SK-N-SH (cell line): ENCODE measurements at places on chromosomes 6 and 20. TPM values are rescaled to one million over a fixed set of nuclear protein-coding genes. Genes with fewer than 3 reads are reported as not detected.

The DNAH8 gene
- polyA plus RNA-seq: under 0.01 TPM in 1 of 2 replicates, not detected in the other

DNA sequence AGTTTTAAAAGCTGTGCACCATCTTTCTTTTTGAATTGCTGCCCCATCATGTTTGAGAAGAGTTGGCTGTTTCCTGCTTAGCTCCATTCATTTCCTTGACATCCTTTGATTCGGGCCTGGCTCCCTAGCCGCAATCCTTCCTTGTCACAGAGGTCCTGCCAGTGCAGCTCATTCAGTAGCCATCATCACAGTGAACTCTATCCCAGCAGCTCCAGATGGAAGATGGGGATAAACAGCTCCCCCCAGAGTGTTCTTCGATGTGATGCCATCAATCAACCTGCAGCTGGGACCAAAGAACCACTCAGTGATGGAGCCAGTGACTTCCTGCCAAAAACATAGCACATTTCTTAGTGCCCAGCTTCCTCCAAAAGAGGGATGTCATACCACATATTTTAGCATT lies 158.8 kb downstream of the FRK start:
- H3K4me3 ChIP-seq: no peak overlapping the region
- no peaks in the 10 kb centered on the region for H3K27me3 ChIP-seq
- DNase-seq: no peak

DNA sequence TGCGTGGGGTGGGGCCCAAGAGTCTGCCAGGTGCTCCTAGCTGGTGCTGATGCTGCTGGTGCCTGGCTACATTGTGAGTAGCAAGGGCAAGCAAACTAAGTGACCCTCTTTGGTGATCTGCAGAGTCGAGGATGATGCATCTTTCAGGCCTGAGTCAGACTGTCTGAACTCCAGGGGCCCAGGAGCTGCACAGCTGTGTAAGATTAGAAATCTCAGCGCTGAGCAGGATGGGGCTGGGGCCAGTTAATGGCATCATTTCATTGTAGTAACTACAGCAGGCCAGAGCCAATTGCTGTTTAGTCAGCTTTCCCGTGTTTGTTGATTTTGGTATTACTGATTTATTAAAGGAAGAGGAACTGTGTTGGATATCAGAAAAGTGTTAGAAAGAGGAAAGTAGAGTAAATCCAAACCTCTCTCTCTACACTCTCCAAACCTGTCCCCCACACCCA lies 365.2 kb downstream of the PAX1 start:
- H3K27ac ChIP-seq: no peak overlapping the region
- no peaks in the 10 kb centered on the region for H3K27me3 ChIP-seq
- DNase-seq: no peak
- H3K4me3 ChIP-seq: no peak overlapping the region
- H3K36me3 ChIP-seq: no peaks in the 10 kb centered on the region

DNA sequence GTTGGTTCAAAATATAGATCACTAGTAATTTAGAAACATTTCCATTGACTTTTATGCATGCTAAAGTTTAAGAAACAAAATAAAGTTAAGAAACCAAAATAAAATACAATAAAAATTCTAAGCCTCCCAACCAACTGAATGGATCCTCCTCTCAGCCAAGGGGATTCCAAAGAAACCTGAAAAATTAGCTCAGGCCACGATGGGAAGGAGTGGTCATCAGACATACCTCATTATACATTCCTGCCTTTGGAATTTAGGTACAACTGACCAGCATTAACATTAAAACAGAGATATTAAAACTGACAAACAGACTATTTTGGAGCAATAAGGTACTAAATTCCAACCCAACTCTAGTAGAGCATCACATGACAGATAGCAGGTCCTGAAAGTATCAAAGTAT lies 275.2 kb downstream of the PKHD1 start:
- DNase-seq: no peak
- H3K27ac ChIP-seq: no peak overlapping the region
- peaks cover 7% of the 10 kb centered on the region; the same call in 1 of the 2 replicates for H3K4me1 ChIP-seq
- H3K27me3 ChIP-seq: no peaks in the 10 kb centered on the region
- no peak overlapping the region for H3K4me3 ChIP-seq
- H3K36me3 ChIP-seq: no peaks in the 10 kb centered on the region

The RAET1G gene
- polyA plus RNA-seq: 1.7 and 2.5 TPM in 2 replicates

DNA sequence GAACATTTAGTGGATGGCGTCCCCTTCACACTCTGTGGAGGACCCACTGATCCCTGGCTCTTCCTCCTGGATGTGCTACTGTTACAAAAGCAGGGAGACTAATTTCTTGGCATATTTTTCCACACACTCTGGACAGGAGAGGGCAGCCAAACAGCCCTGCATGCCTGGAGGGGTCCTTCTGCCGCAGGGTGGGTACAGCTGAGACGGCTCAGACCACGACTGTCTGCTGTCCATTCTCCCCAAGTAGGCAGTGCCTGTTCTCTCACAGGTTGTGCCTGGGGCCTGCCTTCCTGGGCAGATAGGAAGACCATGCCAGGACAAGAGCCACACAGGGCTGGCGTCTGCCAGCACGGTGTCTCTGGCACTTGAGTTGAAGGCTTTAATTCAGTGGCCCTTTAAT lies 260.1 kb downstream of the FOXC1 start:
- H3K4me1 ChIP-seq: peaks cover 32% of the 10 kb centered on the region
- H3K36me3 ChIP-seq: no peaks in the 10 kb centered on the region
- no peak for DNase-seq
- H3K27me3 ChIP-seq: no peaks in the 10 kb centered on the region
- H3K27ac ChIP-seq: no peak overlapping the region; the same call in 1 of the 2 replicates
- H3K4me3 ChIP-seq: no peak overlapping the region

- H3K36me3 ChIP-seq: no peaks in the 10 kb centered on the region
- DNase-seq: no peak
- no peak overlapping the region for H3K4me3 ChIP-seq
- no peaks in the 10 kb centered on the region for H3K27me3 ChIP-seq
- peaks cover 6% of the 10 kb centered on the region; the same call in 1 of the 2 replicates for H3K4me1 ChIP-seq
These were observed 169.1 kb upstream of the CDYL start for GRCh38 chr6:4606821-4607704.

- H3K4me1 ChIP-seq: peaks cover 6% of the 10 kb centered on the region; the same call in 1 of the 2 replicates
- no peak overlapping the region for H3K4me3 ChIP-seq
- no peak for DNase-seq
- H3K36me3 ChIP-seq: no peaks in the 10 kb centered on the region
- no peak overlapping the region for H3K27ac ChIP-seq
These were observed 159.1 kb downstream of the HACE1 start for GRCh38 chr6:104700371-104701185.

DNA sequence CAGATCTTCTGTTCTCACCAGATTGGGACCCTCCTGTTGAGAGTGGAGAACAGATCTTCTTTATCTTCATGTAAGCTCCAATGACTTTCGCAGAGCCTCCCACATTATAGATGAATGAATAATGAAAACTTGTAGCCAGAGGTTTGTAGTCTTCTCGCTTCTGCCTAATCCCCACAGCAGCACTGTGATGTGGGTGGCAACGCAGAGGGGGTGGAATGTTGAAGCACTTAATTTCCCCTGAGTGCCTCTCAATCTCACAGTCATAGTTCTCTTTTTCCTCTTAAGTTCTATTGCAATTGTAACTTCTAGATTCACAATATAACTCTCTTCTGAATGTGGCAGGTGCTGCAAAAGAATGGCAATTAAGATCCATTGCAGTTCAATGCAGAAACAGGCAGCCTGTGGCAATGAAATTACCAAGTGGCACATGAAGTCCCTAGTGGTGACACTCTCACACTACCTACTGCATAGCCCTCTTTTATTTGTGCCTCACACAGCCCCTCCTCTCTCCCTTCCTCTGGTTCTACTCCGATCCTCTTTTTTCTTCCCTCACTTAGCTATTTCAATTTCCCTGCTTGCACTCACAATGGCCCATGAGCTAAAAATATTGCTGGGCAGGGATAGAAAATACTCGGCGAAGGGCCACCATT lies 281.9 kb downstream of the UBE3D start:
- no peaks in the 10 kb centered on the region for H3K36me3 ChIP-seq
- H3K4me3 ChIP-seq: no peak overlapping the region
- no peak overlapping the region for H3K27ac ChIP-seq

The USP49 gene
- polyA plus RNA-seq: 2.4 and 3.7 TPM in 2 replicates

GRCh38 chr6:88208726-88209125 lies 42.6 kb upstream of the CNR1 start:
- no peak overlapping the region for H3K27ac ChIP-seq
- H3K36me3 ChIP-seq: no peaks in the 10 kb centered on the region
- no peaks in the 10 kb centered on the region for H3K27me3 ChIP-seq
- DNase-seq: no peak

DNA sequence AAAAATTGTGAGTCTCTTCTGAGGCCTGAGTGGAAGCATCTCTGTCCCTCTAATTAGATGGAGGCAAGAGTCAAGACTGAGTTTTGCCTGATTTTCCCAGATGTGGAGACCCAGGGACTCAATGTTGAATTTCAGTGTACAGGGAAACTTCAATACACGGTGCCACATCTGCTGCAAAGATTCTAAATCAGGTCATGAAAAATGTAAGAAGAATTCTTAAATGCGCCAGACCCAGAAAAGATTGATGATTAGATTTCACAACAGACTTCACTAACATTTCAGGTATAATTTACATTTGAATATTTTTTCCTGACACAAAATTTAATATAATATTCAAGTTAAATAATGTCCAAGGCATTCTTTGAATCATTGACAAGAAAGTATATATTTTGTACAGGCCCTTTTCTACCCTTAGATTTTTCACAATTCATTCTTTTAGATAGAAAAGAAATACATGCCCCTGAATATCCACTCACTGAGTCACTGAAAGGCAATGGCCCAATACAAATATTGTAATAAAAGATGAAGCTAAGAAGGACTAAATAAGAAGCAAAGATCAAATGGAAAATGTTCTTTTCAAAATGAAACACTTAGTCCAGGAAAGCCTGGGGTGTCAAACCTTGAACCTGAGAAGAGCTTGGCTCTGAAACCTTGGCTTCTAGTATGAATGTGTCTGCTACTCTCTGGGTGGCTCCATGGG lies 18.2 kb upstream of the HDGFL1 start:
- peaks cover 3% of the 10 kb centered on the region; the same call in 1 of the 2 replicates for H3K4me1 ChIP-seq
- no peaks in the 10 kb centered on the region for H3K27me3 ChIP-seq
- no peak overlapping the region for H3K27ac ChIP-seq
- no peaks in the 10 kb centered on the region for H3K36me3 ChIP-seq
- H3K4me3 ChIP-seq: no peak overlapping the region

DNA sequence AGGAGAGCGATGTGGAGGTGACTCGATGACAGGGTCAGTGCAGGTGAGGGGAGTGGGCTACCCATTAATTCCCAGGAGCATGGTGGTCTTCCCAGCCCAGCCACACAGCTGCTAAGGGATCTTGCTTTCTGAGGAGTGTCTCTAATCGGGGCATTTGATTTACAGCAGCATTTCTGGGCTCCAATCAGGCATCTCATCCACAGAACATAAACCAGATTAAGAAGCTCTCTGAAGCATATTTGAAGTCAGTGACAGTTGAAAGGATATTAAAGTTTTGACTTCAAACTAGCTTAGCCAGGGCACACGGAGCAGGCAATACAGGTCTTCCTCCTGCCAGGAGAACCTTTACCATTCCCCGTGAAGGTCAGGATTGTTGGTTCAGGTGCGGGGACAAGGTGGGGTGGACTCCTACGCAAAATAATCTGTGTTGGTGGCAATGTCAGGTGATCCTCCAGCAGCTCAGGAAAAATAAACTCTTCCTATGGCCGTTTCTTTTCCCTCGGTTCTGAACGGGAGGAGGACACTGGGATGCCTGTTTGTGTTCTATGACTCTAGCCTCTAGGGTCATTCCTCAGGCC lies 39.9 kb upstream of the ZNF831 start:
- H3K4me3 ChIP-seq: no peak overlapping the region
- no peaks in the 10 kb centered on the region for H3K4me1 ChIP-seq
- no peak overlapping the region for H3K27ac ChIP-seq

DNA sequence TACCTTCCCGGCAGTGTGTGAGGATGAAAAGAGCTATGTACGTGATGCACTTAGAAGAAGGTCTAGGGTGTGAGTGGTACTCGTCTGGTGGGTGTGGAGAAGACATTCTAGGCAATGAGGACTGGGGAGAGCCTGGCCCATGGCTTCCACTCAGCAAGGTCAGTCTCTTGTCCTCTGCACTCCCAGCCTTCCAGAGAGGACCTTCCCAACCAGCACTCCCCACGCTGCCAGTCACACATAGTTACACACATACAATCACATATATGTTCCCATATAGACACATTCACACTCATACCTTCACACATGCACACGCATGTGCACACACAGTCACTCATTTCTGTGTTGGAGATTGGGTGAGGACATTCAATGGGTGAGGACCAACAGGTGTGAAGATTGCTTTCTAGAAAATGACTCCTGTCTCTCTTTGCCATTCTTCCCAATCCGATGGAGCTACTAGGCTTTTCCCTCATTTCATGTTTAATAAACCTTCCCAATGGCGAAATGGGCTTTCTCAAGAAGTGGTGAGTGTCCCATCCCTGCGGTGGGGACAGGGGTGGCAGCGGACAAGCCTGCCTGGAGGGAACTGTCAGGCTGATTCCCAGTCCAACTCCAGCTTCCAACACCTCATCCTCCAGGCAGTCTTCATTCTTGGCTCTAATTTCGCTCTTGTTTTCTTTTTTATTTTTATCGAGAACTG lies 30.4 kb downstream of the SRSF3 start:
- no peak overlapping the region for H3K27ac ChIP-seq
- no peak overlapping the region for H3K4me3 ChIP-seq

The SLC26A8 gene
- polyA plus RNA-seq: not detected in 2 replicates

- H3K36me3 ChIP-seq: no peaks in the 10 kb centered on the region
- no peak for DNase-seq
- no peak overlapping the region for H3K4me3 ChIP-seq
- H3K27me3 ChIP-seq: no peaks in the 10 kb centered on the region
These were observed 290.1 kb downstream of the BMP2 start for GRCh38 chr20:7057611-7058010.

GRCh38 chr20:34201531-34201930 lies 39.7 kb upstream of the ASIP start:
- H3K4me1 ChIP-seq: no peaks in the 10 kb centered on the region
- no peak overlapping the region for H3K27ac ChIP-seq
- no peak overlapping the region for H3K4me3 ChIP-seq

DNA sequence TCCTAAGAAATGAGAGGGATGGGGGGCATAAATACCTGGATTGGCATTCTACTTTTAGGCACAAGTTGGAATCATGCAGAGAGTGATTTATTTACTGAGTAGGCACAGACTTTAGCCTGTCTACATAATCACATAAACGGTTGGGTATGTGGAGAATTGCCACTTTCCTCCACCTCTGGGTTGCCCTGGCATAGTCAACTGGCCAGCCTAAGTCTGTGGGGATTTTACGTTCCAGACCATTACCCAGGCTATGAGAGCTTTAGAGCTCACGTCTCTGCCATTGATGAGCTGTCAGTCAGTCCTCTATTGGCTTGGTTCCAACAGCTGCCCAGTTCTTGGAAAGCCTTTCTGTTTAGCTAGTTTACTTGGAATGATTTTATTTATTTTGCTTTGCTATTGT lies 5.0 kb upstream of the BHLHE23 start:
- H3K4me3 ChIP-seq: no peak overlapping the region
- no peak overlapping the region for H3K27ac ChIP-seq
- no peaks in the 10 kb centered on the region for H3K36me3 ChIP-seq
- DNase-seq: no peak
